NCI-H2029 (cell line): ENCODE measurements at places on chromosomes 2 and 18.

- DNase-seq, result no peak
These were observed 134.8 kb downstream of the DSEL start for GRCh38 chr18:67381608-67382150.

GRCh38 chr2:134336921-134337320 lies 83.0 kb downstream of the MGAT5 start:
- DNase-seq, result no peak

- no peak for DNase-seq
These were observed 178.9 kb upstream of the VRK2 start for GRCh38 chr2:57867730-57868129.

GRCh38 chr2:59560769-59561168 lies 992.7 kb downstream of the BCL11A start:
- DNase-seq, result no peak

DNA sequence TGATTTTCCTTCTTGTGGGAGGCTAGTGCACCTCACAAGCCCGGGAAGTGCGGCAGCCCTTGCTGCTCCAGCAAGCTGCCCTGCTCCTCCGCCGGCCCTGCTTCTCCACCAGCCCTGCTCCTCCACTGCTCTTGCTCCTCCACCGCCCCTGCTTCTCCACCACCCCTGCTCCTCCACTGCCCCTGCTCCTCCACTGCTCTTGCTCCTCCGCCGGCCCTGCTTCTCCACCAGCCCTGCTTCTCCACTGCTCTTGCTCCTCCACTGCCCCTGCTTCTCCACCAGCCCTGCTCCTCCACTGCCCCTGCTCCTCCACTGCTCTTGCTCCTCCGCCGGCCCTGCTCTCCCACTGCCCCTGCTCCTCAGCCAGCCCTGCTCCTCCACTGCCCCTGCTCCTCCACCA lies 95.6 kb downstream of the NDUFA10 start:
- no peak for DNase-seq
